ENCODE measurements at places on chromosomes 12 and 14.

DNA sequence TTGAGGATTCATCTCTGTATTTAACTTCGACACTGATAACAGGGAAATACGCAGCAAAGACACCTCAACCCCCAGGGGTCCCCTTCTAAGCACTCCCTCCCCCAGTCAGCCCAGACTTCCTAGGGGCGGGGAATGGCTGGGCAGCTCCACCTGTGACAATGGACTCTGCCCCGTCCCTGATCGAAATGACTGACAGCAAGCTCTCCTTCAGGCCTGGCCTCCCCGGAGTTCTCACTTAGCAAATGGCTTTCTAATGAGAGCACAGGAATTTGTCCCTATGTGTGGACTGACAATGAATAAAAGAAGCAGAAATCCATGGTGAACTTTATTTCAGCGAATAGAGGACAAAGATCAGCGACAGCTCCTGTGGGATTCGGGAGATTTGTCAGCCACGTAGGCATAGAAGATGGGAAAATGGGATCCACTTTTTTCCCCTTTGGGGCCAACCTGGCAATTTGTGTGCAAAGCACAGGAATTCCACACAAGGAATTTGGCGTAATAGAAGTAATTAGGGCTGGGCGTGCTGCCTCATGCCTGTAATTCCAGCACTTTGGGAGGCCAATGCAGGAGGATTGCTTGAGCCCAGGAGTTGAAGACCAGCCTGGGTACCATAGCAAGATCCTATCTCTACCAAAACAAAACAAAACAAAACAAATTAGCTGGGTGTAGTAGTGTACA is 63.8 kb downstream of the TNFAIP2 start:
- DNase-seq, result no peak

GRCh38 chr12:3565985-3566384 is 75.0 kb downstream of the PRMT8 start:
- DNase-seq, result no peak

GRCh38 chr12:47850153-47851084 is 30.7 kb upstream of the HDAC7 start:
- peak; percentile 53 for DNase-seq

- no peak for DNase-seq
Observed at GRCh38 chr12:64903479-64904152, 79.2 kb downstream of the TBC1D30 start.

DNA sequence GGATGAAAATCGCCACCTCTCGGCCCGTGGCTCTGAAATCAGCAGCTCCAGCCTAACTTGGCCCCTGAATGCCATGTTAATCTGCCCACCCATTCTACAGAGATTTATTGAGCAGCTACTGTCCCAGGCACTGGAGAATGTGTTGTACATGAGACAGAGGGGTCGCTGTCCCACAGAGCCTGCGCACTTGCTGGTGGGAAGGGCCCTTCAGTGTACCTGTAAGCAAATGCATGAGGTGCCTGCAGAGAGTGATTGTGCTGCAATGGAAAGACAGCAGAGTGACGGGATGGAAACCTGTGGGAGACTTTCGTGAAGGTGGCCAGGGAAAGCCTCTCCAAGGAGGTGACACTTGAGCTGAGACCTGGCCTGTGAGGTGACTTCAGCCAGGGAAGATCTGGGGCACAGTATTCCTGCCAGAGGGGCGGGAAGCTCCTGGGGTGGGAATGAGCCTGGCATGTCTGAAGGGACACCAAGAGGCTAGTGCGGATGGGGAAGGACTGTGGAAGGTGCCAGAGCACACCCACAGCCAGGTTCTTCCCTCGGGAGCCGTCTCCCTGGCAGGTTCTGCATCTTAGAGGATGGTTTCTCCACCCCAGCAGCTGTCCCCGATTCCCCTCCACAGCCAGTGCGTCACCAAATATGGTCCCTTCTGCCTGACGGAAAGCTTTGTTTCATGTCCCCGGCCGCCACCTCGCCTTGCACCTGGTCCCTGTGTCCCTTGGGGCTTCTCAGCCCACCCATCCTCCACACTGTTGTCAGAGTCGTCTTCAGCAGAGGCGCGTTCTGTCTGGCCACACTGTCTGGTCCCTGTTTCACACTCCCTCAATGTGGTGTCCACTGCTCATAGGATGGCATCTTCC is 8.7 kb downstream of the SMIM41 start:
- no peak for DNase-seq

DNA sequence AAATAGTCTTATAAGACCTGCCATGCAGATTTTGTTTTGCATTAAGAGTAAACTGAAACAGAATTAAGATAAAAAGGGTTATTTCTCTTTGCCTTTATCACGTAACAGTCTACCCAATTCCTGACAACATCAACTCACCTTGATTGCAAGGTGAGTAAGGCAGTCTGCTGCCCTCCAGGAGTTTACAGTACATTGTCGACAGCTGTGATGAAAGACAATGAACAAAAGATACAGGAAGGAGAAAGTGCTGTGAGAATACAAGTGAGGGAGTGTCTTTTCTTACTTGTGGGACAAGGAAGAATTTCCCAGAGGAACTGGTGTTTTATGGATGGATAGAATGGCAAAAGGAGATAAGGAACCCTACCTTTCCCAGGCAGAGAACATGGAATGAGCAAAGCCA is 101.0 kb downstream of the RTN1 start:
- DNase-seq, result no peak

DNA sequence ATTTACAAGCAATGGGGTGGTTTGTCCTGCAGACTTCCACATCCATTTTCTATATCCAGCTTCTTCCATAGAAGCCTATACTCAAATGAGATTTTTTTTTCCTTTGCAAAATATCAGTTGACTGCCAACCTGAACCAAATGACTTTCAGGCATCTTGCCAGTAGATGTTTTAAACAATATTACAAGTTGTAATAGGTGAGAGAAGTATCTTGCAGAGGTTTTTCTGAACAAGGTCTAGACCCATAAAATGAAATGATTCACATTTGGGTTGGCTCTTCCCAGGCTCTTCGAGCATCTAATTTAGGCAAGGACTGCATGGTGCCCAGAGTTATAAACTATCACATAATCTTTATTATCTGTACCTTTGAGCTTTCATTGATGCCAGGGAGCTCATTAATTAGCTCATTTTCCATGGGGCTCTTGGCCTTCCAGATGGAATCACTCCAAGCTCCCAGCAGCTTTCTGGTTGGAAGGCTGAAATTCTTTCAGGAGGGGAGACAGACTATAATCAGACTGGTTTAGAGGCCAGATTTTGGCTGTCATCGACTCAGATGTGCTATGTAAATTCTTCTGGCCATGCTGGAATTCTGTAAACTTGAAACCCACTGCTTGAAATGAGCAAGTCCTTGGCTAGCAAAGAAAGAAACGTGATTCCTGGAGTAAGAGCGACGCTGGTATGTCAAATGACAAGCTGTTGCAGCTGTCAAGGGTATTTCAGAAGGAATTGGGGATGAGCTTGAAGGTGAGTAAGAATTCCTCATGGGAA is 32.2 kb upstream of the DICER1 start:
- no peak for DNase-seq

DNA sequence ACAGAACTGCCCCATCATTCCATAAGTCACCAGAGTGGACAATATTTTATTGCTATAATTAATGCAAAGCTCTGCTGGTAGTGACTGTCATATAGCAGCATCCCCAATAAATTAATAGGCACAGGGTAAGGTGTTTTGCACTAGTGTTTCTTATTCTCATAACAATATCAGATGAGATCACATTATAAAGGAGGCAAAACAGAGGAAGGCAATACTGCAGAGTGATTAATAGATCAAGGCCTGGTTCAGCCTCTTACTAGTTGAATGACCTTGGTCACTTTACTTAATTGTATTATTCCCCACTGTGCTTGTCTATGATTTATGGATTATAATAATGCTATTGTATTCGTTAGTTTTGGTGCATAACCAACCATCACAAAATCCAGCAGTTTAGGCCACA is 784.8 kb downstream of the VRK1 start:
- no peak for DNase-seq

DNA sequence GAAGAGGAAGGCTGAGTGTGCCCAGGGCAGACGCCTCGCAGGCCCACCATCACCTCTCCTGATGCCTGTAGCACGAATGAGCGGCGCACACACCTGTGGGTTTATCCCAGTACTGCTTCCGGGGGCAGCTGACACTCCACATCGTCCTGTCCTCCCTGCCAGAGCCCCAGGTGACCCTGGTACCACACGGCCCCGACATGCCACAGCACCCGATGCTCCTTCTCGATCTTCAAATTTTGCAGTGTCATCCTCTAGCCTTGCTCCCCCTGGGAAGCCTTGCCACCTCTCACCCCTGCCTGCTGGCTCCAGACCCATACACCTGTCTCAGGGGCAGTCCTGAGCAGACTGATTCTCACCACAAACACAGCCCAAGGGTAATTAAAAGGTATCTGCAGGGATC is 40.6 kb downstream of the ANO2 start:
- no peak for DNase-seq

DNA sequence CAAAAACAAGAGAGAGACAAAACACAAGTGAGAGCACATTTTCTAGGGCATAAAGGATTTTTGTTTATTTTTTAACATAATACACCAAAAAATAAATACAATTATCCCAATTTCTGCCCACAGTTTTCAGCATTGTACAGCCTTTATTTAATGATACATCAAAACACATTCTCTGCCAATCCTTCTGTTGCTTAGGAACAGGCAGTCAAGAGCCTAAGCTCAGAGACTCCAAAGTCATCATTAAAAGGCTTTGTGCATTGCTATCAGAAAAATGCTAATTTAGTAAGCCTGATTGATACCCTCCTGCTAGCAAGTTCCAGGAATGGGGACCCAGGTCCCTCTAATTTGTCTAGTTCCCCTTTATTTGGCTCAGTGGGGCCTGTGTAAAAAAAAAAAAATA is 536.5 kb downstream of the RPS29 start:
- DNase-seq, result no peak

- no peak for DNase-seq
Observed at GRCh38 chr14:26174395-26174794, 423.4 kb downstream of the NOVA1 start.

- no peak for DNase-seq
Observed at GRCh38 chr12:52011602-52012214, 5.0 kb downstream of the TAMALIN start.

GRCh38 chr12:32881107-32881506 is 15.5 kb downstream of the PKP2 start:
- no peak for DNase-seq

- no peak for DNase-seq
Observed at GRCh38 chr12:11821386-11822080, 172.1 kb downstream of the ETV6 start.

- DNase-seq, result no peak
Observed at GRCh38 chr12:34288963-34289345, 266.7 kb downstream of the ALG10 start.

DNA sequence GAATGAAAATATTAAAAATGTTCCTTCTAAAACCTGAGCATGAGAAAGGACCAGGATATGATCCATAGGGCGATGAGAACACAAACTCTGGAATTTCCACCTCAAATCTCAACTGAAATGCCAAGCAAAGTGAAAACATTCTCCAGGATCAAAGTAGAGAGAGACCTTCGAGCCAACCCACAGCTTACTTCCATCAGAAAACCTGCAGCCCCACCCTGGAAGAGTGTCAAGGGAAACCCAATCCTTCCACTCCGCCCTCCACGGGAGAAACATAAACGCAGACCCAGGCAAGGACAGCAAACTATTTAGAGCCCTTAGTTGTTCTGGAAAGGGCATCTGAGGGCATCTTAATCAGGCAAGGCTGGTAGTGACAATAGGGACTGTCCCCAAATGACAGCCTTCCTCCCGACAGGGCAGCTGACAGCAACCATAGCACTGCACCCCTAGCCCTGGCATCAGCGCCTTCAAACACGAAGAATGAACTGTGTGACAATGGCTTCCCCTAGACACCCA is 21.8 kb downstream of the SLC15A4 start:
- DNase-seq, result no peak

DNA sequence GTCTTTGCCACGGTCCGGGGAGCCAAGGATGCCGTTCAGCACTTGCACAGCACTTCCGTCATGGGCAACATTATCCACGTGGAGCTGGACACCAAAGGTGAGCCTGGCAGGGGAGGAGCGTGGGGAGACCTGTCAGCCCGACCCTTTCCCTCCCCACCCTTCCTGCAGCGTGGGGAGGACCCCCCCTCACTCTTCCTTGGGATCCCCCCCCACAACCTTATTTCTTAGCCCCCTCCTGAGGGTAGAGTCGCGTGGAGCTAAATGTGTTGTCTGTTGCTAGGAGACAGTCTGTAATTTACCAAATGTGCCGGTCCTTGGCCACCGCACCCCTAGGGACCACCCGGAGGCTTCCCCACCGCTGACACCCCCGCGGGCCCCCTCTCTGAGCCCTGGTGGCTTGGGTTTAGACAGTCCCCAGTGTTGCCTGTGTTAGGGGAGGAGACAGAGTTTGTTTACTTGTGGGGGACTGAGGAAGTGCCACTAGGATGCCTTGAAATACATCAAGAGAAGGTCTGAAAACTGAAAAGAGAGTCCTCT is 2.3 kb downstream of the SETD1B start:
- peak; percentile 48 for DNase-seq

- no peak for DNase-seq
Observed at GRCh38 chr12:66239295-66239694, 50.3 kb downstream of the IRAK3 start.

GRCh38 chr12:53710091-53710490 is 17.2 kb downstream of the CALCOCO1 start:
- no peak for DNase-seq

GRCh38 chr12:16331998-16332397 is 15.4 kb upstream of the MGST1 start:
- DNase-seq, result no peak

DNA sequence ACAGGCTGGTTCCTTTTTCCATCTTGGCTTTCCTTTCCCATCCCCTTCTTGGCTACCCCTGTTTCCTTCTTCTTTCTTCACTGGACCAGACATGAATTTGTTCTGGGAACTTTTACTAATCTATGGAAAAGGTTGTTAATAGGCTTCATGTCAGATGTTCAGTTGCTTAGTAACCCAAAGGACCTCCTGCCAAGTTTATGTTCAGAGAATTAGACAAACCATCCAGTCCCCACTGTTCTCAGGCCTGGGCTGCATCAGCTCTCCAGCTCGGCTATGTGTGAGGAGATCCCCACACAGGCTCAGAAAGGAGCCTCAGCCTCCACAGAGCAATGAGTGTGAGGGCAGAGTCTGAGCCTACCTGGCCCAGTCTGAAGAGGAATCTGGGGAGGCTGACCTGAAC is 78.0 kb downstream of the AKAP6 start:
- DNase-seq, result no peak

DNA sequence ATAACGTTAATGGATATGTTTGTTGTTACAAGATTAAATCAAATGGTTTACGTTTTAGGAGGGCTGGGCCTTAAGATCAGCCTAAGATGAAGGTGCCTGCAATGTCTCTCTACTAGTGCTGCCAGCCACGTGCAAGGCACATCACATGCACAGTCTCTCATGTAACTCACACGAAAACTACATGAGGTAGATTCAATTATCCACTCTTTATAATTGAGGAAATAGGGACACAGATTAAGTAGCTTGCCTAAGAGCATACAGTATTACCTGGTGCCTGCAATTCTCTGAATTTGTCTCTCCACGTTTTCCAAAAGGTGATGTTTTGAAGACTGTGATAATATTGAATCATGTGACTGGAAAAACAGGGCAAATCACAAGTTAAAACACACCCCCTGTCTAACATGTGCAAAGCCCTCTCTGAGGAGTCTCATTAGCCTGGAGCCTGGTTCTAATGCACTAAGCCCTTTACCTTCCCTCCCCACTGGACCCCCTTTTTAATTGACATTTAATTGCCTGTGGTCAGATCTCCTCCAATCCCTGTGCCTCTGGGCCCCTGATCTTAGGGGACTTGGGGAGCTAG is 14.6 kb upstream of the ATP2A2 start:
- DNase-seq, result no peak

- no peak for DNase-seq
Observed at GRCh38 chr14:72774894-72775620, 118.8 kb downstream of the DPF3 start.
